CD4-positive, alpha-beta T cell (primary cell): ENCODE measurements at places on chromosomes 1 and 21.

- peaks cover 3% of the 10 kb centered on the region for H3K4me1 ChIP-seq
- H3K4me3 ChIP-seq, result no peak overlapping the region
- no peaks in the 10 kb centered on the region for H3K27me3 ChIP-seq
- no peak overlapping the region for H3K27ac ChIP-seq
Measured at GRCh38 chr1:88973520-88974137, 18.8 kb downstream of the KYAT3 start.

DNA sequence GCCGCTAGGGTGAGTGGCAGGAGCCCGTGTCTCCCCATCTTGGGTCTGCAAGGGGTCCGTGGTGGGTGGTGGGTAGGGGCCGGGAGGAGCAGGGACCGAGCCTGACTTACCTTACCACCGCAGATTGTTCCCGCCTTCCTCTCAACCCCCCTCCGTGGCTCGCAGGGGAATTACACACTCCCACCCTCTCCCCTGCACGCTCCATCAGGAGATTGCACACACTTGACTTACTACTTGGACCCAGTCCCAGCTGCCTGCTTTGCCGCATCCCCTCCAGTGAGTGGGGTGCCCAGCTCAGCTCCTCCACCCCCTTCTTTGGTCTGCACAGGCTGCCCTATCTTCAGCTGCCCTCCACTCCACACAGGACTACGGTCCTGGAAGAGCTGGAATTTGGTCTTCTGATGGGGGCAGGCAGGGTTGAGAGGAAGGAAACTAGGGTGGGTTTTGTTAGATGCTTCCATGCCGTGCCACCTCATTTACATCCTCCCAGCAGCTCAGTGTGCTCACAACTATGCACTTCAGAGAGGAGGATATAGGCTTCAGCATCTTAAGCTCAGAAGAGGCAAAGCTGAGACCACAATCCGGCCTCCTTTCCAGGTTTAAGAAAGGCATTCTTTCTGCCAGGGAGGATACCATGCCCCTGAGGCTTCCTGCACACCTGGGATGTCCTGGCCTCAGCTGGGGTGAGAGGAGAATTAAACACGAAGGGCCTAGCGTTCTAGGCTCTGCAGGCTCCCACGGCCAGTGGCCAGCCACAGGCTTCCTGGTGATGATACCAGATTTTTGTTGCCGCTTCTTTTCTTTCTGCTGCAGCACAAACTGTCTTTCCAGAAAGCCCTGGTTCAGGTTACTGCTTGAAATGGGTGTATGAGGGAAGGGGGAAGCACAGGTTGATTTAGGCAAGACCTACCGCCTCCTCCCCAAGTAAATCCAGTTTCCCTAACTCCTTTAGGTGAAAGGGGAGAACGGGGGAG is 2.3 kb downstream of the KCNC4 start:
- H3K4me3 ChIP-seq, result no peak overlapping the region
- H3K27me3 ChIP-seq, result no peaks in the 10 kb centered on the region
- H3K36me3 ChIP-seq, result no peaks in the 10 kb centered on the region
- H3K27ac ChIP-seq, result no peak overlapping the region
- peaks cover 57% of the 10 kb centered on the region for H3K4me1 ChIP-seq

DNA sequence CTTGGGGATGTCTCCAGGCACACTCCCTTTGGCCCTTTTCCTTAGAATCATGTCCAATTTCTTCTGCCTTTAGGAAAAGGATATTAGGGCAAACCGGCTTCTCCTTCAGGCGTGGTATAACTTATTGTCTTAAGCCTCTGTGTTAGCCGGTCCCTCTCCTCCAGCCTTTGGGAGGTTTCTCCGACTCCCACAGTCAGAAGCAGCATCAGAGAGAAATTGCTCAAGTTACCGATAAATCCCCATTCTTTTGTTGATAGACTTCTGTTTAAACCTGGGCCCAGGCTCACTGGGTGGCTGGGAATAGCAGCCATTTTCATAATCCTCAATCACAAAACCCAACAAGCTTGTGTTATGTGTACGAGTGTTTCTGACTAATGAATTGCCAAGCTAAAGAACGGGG is 85.4 kb upstream of the KAZN start:
- no peak overlapping the region for H3K4me3 ChIP-seq
- DNase-seq, result no peak
- H3K36me3 ChIP-seq, result no peaks in the 10 kb centered on the region
- H3K27ac ChIP-seq, result no peak overlapping the region
- no peaks in the 10 kb centered on the region for H3K27me3 ChIP-seq

- no peak overlapping the region for H3K27ac ChIP-seq
- H3K4me1 ChIP-seq, result no peaks in the 10 kb centered on the region
- peaks cover 15% of the 10 kb centered on the region for H3K27me3 ChIP-seq
- no peaks in the 10 kb centered on the region for H3K36me3 ChIP-seq
Measured at GRCh38 chr1:186202271-186202764, 172.7 kb downstream of the TPR start.
